NCI-H1048 (cell line): ENCODE measurements at places on chromosomes 12 and 14.

DNA sequence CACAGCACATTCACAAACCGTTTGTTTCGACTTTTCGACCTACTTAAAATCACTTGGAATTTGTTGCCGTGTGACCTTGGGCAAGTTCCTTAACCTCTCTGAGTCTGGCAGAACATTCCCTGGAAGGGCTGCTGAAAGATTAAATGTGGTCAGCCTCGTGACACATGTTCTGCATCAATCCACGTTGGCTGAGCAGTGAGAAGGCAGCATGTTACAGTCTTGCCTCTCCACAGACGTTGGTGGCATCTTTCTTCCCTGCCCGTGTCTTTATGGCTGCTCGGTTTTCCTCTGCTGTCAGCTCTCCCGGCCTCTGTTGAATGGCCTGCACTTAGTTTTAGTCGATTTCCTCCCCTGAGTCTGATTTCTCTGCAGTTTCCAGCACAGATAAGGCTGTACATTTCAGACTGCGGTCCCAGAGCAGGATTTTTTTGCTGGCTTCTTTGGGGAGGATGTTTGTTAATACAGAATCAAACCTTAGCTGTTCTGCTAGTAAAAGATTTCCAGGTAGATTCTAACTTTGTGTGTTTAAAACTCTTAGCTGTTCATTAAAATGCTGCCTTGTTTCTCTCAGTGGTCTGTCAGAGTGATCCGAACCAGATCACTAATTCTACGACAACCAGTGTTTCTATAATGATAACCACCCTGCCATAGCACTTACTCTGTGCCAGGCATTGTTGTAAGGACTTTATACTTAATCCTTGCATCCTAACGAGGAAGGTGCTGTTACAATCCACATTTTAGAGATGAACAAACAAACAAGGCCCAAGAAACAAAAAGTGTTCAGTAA is 217.1 kb downstream of the CHST11 start:
- no peak for DNase-seq

- DNase-seq: no peak
These were observed 28.2 kb downstream of the GALNT16 start for GRCh38 chr14:69288011-69288771.

DNA sequence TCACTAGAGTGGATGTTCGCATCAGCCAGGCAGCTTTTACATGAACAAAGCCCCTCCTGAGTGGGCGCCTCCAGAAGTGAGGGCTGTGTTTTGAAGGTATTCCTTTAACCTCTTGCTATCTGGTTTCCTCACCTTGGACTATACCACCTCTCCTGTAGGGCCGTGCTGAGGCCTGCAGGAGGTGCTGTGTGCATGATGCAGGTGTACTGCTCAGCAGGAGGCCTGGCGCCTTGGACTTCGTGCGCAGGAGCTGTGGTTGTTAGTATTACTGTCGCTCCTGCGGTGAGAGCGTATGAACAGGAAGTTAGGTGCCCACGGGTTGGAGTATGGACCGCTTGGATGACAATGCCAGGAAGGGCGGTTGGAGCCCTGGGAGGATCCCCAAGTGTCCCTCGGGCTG is 130.7 kb downstream of the TSPAN9 start:
- DNase-seq: no peak

GRCh38 chr14:57530571-57530970 is 36.9 kb upstream of the CCDC198 start:
- DNase-seq: no peak

- DNase-seq: no peak
These were observed 21.2 kb downstream of the GALNT9 start for GRCh38 chr12:132307976-132308852.

GRCh38 chr12:130031571-130032189 is 127.9 kb upstream of the TMEM132D start:
- no peak for DNase-seq

- peak; percentile 56 for DNase-seq
These were observed 10.8 kb downstream of the FBXL14 start for GRCh38 chr12:1583421-1584078.
